ENCODE measurements at places on chromosomes 13 and 19.

DNA sequence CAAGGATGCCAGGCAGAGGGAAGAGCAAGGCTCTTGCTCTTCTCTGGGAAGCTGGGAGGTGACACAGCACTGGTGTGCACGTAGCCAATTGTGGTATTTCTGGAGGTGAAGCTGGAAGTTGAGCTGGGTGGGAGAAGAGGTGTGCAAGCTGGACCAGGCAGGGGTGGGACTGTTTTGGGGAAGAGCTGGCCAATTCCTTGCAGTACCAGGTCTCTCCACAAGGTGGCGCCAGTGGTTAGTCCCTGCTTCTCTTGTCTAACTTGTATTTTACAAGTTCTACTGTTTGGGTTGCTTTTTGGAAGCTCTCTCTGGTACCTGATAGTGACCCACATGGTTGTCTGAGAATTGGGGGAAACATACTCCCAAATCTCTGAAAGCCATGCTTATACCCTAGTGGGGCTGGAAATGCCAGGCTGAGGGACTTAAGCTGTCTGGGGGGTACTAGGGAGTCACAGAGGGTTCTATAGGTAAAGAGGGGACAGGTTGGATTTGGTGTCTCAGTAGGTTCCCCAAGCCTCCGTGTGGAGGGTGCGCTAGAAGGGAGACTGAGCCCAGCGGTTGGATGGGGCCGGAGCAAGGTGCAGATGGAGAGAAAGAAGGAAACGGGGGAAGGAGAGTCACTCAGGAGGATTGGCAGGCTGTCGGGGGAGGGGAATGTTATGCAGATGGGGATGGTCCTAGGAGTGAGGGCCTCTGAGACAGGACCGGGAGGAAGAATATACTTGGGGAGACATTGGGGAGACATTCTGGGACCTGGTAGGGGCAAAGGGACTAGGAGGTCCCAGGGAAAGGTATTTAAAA lies 3.0 kb downstream of the HPN start:
- DNase-seq = no peak

- no peak for DNase-seq
These were observed 11.4 kb upstream of the CPAMD8 start for GRCh38 chr19:17037966-17038500.

- no peak for DNase-seq
These were observed 1.6 kb downstream of the P2RY11 start for GRCh38 chr19:10112895-10113591.

DNA sequence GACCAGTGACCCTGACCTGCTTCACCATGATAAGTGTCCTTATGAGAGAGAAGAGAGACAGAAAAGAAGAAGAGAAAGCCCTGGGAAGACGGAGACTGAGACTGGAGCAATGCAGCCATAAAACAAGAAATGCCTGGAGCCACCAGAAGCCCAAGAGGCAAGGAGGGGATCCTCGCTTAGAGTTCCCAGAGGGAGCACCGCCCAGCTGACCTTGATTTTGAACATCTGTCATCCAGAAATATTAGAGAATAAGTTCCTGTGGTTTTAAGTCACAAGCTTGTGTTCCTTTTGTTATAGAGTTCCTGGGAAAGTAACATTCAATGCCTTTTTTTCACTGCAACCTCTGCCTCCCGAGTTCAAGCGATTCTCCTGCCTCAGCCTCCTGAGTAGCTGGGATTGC lies 20.2 kb downstream of the CERS1 start:
- DNase-seq = no peak

DNA sequence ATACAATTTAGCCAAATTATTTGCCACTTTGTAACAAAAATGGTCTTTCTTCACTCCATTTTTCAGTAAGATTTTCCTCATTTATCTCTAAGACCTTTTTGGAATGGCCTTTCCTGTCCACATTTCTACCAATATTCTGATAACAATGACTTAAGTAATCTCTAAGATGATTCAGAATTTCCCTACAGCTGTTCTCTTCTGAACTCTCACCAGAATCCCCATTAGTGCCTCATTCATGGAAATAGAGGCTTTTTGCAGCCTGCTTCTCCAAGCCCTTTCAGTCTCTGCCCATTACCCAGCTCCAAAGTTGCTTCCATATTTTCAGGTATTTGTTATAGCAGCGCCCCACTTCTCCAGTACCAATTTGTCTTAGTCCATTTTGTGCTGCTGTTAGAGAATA lies 867.0 kb downstream of the GPC5 start:
- DNase-seq = no peak

DNA sequence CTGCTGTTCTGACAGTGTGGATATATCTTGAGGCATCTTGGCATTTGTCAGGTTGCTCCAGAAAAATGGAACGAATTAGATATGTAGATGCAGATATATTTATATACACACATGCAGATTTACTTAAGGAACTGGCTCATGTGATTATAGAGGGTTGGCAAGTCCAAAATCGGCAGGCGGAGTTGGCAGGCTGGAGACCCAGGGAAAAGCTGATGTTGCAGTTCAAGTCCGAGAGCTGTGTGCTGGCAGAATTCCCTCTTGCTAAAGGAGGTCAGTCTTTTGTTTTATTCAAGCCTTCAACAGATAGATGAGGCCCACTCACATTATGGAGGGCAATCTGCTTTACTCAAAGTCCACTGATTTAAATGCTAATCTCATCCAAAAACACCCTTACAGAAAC lies 24.4 kb upstream of the CSNK1A1L start:
- no peak for DNase-seq

DNA sequence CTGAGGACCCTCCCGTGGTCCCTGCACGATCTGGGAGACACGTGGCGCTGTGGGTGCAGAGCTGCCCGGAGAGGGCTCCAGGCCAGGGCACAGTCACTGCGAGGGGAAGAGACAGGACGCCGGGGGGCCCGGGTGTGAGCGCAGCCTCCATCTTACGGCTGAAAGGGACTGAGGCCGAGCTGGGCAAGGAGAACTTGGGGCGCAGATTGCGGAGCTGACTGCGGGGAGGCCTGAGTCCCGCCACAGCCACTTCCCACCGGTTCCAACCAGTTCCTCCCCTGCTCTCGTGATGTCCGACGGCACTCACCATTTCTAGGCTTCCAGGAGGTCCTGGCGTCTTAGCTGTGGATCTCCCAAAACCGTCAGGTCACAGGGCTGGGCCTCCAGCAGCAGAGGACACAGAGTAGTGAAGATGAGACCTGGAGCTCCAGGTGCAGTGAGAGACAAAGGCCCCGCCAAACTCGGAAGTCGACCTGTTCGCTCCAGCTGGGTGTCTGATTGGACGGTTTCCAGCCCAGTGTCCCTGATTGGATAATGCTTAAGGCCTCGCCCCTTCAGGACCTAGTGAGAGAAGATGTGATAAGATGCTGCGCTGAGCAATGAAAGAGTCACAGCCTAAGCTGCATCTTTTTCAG lies 4.8 kb upstream of the ZNF253 start:
- DNase-seq = no peak

DNA sequence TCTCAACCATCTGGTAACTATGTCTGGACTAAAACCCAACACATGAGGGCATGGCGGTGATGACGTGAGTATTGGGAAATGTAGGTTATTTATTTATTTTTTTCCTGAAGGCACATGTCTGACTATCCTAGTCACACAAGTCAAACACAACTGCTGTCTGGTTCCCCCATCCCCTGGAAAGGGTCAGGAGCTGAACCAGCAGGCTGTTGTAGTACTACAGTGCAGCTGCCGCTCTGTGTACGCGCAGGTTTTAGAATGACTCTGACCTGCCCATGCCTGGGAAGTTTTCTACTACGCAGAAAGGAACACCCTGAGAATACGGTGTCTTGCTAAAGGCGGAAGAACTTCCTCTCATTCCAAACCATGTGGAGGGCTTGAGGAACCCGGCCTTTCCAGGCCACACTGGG lies 1.2 kb downstream of the SLC7A1 start:
- DNase-seq = peak; percentile 42

DNA sequence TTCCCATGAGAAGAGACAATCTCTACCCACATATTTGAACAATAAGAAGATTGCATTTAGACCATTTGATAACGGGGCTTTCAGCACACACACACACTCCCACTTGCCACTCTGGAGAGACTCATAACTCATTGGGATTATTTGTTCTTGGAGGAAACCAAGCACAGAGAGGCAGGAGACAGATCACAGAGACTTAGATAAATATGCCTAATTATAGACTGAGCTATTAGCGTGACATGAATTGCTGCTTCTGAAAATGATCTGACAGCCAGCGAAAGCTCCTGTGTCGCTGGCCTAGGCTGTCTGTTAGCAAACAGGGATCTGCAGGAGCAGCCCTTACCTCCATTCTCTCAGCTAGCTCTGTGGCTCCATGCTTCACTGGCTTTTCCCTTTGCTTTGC lies 111.4 kb downstream of the CCNA1 start:
- no peak for DNase-seq

DNA sequence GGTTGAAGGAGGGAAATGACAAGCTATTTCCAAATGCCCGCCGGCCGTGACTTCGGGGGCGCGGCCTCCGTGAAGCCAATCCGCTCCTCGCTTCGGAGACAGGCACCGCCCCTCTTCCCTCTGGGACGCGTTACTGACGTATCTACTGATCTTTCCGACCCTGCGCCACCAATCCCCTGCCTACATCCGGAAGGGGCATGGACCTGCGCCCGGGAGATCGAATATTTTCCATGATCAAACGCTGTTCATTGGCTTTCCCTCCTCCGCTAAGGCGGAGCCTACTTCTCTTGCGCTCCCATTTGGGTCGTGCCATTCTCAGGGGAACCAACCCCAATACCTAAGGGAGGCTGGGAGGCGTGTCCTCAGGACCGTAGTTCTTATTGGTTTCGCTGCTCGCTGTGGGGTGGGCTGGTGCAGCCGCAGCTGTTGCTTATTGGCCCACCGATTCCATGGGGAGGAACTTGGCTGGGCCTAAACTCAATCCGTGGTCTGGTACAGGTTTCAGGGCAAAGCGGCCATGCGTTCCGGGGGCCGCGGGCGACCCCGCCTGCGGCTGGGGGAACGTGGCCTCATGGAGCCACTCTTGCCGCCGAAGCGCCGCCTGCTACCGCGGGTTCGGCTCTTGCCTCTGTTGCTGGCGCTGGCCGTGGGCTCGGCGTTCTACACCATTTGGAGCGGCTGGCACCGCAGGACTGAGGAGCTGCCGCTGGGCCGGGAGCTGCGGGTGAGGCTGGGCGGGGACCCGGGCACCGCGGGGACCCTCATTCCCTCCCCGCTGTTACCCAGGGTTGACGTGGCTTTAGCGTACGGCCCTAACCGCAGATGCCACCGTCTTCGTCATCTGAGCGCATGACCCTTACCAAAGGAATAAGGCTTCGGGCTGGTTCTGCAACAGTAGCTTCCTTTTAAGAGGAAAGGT lies at the start of gene QPCTL:
Gene QPCTL, plus strand, starts transcription at position 480 of the 919 bp plus-strand sequence. Its CDS starts 38 bp downstream, at position 518.
- peak; percentile 96 for DNase-seq

DNA sequence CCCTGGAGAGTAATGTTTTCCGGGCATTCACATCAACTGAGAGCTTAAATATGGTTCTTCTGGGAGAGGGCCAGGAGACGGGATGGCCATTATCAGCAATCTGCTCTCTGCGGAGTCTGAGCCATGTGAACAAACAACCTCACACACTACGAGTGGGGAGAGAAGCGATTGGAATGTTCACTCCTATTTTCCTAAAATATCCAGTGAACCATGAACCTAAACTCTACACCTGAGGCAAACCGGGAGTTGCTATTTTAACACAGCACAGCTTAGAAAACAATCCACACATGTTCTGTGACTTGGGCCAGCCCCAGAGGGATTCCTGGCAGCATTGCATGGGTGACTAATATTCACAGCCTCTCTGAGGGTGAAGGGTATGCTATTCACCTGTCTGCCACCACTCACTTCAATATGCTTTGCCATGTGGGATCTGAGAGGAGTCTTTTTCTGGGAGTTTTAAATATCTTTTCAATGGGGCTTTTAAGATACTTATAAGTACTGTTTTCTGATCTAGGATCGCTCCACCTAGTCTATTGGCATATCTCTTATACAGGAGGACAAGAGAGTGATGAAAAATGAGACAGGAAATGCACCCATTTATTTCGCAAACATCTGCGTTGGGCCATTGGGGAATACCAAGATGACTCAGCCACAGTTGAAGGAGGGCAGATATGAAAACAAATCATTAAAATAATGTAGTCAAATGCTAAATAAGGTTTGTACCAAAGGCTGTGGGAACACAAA lies 72.6 kb upstream of the SERP2 start:
- DNase-seq = peak; percentile 63

DNA sequence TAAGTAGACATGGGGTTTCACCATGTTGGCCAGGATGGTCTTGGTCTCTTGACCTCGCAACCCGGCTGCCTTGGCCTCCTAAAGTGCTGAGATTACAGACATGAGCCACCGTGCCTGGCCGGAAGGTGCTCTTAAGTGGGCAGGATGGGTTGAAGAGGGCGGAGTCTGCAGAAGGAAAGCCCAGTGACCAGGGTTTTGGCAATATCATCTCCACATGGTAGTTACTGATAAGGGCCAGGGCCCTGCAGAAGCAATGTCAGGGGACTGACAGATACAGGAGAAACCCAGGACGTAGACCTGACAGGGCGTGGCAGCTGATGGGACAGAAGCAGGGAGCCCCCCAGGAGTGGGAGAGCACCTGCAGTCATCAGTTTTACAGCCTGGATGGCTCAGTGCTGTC lies 45.7 kb upstream of the RNF113B start:
- DNase-seq = no peak

DNA sequence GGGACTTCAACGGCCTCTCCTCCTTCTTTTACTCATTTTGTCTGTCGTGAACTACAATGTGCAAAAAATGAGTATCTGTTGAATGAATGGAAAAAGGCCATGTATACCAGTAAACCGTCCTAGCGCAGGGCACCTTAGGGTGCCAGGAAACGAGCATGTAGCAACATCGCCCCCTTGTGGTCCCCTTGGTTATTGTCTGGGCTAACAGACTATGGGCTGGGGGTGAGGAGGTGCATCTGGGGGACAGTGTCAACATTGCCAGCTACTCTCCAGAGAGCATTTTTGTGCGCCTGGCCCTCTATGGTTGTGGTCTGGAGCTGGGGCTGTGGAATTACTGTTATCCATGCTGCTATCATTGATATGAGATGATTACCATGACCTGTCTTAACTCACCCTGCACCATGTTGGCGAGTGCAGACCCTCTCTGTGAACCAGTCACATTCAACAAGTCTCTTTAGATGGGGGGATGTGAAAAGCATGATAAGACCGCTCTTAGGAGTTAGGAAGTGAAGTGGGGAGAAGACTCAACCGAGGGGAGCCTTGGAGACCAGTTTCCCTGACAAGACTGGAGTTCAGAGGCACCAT lies 22.8 kb upstream of the SIGLEC11 start:
- peak; percentile 53 for DNase-seq
